Stimulated activated naive CD8-positive, alpha-beta T cell treated with anti-CD3 and anti-CD28 coated beads, Interleukin-15, Interleukin-2, amounts not matched to agents 100 U/mL and 50 U/mL, for 24 hours (primary cell): ENCODE measurements at places on chromosomes 1 and 21.

- DNase-seq: no peak
Measured at GRCh38 chr21:37744551-37744950, 171.7 kb downstream of the KCNJ6 start.

DNA sequence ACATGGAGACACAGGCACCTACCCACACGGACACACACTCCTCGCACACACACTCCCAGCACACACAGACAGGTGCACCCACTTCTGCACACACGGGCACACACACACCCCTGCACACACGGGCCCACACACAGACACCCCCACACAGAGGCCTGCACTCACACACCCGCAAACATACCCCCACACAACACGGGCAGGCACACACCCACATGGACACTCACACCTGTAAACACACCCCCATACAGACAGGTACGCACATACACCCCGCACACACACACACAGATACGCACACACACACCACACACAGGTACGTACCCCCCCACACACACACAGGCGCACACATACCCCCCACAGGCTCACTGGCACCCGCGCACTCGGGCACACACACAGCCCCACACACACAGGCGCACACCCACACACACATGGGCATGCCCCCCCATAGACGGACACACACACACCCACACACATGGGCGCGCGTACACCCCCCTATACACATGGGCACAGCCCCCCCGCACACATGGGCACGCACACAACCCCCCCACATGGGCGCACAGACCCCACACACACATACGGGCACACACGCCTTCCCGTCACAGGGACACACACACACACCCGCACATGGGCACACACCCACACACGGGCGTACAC is 6.1 kb downstream of the ATAD3A start:
- DNase-seq: no peak

GRCh38 chr1:197995408-197996258 is 78.5 kb downstream of the LHX9 start:
- DNase-seq: no peak

DNA sequence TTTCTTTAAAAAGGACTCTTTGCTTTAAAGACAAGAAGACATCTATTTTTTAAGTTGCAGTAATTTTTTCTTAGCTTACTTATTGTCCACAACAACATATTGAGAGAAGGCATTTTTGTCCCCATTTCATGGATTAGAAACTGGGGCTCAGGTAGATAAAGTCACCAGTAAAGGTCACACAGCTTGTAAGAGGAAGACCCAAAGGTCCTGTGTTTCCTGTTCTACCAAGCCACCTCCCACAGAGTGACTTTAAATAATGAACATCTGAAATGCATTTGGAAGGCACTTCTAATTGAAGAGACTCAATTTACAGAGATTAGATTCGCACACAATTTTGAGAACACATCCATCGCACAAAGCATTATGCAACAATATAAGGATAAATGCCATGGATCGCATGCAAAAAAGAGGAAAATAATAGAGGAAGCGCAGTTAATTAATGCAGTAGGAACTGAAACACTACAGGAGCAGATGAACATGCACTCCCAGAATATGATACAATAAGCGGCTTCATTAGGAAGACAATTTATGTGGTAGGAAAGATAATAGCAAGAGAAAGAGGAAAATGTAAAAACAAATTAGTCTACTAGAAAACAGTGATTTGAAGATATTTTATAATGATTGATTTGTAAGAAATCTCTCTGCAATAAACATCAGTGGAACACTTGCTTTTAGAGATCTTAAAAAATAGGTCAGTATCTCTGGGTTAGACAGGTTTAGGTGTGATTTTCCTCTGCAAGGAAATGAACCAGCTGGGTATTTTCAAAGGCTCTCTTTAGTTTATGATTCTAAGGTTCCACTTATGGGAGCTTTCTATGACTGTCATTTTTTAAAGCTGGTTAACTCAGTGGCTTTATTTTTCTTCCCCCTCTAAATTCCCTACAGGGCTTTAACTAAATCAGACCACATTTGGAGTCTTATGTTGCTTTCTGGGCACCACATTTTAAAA is 27.1 kb upstream of the CD2 start:
- no peak for DNase-seq

- no peak for DNase-seq
Measured at GRCh38 chr1:54326543-54327385, 79.4 kb downstream of the SSBP3 start.

DNA sequence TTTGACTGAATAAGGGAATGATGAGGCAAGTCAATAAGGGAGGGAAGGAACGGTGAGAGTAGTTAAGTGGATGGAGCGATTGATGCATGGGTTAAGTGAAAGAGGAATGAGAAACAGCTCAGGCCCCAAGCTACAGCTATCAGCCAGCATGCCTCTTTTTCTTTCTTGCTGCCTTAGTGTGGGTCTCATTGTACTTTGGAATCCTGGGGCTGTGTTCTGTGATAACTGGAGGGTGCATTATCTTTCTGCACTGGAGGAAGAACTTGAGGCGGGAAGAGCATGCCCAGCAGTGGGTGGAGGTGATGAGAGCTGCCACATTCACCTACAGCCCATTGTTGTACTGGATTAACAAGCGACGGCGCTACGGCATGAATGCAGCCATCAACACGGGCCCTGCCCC is 1.0 kb downstream of the TEX38 start:
- DNase-seq: no peak

DNA sequence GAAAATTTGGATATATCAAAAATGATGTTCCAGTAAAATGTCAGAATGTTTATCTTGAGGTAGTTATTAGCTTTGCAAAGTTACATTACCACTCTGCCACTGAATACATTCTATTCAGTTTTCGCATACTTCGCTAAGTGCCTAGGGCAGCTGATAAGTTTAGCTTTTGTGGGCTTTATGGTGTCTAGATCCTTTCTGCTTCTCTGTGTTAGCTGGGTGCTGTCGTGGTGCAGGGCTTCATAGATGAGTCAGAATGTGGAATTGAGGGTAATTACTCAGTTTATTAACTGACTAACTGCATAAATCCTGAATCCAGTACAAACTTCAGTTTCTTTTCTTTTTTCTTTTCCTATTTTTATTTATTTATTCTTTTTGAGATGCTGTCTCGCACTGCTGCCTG is 21.5 kb downstream of the NCAM2 start:
- DNase-seq: no peak

DNA sequence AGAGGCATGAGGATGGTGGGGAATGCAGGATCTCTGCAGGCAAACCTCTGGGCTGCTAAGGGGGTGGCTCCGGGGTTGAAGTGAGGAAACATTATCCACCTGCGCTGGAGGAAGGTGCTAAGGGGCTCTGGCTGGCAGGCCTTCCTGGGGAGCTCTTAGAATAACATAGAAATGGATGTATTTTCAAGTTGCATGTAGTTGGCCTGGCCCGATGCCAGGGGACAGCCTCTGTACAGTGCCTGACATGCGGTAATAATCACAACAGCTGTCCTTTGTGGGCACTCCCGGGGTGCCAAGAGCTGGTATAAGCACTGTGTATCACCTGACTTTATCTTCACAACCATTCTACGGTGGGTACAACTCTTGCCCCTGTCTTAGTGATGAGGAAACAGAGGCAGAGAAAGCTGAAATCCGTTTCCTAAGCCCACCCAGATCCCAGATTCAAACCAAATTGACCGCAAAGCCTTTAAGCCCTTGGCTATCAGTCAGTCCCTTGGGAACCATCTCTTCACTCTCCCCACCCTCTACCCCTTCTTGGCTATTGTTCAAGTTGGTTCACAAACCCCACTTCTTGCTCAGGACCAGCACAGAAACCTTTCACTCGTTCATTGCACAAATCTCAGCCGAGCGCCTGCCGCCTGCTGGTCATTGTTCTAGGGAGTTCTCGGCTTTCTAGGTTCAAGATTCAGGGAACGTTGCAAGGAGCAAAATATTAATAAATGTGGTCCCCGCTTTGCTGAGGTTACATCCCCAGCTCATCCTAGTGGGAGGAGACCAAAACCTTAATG is 30.9 kb downstream of the PADI4 start:
- no peak for DNase-seq

DNA sequence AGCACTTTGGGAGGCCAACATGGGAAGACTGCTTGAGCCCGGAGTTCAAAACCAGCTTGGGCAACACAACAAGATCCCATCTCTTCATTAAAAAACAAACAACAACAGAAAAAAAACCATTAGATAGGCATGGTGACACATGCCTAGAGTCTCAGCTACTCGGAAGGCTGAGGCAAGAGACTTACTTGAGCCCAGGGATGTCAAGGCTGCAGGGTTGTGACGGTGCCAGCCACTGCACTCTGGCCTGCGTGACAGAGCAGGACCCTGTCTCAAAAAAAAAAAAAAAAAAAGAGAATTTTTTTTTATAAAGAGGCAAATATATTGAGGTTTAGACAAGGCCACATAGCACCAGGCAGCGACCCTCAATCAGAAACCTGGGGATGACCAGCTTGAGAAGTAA is 62.7 kb downstream of the HSF2BP start:
- no peak for DNase-seq

DNA sequence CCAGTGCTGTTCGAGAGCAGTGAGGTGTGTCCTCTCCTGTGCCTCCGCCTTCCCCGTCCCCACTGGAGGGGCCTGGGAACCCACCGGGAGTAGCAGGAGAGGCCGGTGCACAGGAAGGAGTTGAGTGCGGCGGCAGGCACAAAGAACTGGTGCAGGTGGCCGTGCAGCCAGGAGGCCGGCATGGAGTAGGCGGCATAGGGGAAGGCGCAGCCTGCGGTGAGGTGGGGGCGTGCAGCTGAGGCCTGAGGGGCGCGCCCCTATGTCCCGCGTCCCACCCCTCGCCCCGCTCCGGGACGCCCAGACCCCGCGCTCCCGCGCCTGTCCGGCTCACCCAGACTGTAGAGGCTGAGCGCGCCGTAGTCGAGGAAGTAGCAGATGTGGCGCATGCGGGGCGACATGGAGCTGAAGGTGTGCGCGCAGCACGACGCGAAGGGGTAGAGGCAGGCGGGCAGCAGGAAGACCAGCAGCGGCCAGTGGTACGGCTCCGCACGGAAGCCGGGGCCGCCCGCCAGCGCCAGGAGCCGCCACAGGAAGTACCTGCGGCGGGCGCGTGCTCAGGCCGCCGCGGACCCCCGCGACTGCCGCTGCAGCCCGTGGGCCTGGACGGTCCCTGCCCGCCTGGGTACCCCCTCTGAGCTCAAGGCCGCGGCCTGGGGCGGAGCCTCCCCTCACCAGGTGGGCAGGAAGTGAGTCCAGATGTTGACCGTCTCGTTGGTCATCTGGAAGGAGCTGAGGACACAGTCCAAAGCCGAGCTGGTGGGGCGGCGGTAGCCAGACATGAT is 2.2 kb downstream of the PAQR6 start:
- peak; percentile 52 for DNase-seq

DNA sequence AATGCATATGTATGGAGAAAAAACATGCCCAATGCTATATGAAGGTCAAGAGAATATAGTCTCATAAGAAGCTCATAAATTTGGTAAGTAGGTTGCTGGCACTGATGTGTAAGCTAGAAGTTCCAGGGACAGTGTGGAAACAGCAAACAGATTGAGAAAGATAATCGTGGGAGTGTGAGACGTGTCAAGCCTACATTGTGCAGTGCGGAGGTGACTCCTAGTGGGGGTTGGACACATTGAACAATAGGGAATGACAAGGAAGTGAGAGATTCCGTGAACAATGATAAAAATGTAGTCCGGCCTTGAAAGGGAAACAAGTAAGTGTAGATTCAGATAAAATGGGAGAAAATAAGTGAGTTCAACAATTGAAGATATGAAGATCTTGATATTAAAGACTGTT is 788.4 kb upstream of the PRMT6 start:
- DNase-seq: no peak

DNA sequence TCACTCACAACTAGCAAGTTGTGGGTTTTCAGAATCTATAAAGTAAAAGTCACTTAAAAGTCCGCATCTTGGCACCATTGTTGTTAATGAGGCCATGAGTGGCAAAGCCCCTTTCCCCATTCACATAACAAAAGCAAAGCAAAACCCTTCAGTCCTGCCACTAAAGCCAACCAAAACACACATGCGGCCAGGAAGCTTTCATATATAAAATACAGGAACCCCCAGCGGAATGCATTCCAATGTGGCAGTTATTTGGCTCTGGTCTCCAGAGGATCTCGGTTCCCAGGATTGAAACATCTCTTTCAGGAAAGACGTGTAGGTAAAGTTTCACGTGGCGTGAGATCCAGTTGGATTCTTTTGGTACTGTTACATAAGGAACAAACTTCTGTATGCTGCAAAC is 2.5 kb upstream of the LBR start:
- no peak for DNase-seq

DNA sequence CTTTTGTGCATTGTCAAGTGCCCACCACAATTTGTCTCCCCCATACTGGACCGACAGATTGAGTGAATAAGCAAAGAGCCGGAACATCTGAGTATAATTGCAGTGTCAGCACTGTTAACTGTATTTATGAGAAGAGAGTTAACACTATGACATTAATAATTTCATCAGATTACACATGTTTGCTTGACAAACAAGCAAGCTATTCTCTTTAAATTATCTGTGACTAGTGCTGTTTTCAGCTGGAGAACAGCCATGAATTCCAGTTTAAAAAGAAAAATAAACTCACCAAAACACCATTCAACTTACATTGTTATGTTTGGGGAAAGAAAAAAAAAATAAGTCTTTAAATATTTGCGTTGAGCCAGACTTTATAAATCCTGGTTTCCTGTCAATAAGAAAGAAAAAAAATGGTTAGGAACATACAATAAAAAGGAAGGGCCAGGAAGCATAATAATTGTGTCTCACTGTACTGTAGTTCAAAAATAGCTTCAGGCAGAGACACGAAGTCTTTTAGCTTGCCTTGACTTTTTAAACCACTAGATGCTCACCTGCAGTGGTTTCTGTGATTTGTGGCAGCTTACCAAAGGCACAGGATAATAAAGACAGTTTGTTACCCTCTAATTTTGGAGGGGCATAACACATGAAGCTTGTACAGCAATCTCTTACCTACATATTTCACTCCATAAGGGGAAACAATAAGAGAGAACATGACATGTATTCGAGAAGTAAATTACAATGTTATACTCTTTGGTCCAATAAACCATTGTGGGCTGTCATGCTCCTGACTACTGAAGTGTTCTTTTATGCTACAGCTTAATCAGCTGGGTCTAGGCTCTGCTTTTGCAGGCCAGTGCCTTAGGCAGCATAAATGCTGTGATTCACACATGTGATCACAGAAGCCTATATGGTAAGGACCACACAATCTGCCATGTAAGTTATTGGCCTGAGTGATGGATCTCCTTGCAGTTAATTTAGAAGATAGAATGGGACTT is 302.0 kb upstream of the ADGRL2 start:
- no peak for DNase-seq

GRCh38 chr1:227317523-227318015 is 723 bp downstream of the CDC42BPA start:
- DNase-seq: peak; percentile 16

DNA sequence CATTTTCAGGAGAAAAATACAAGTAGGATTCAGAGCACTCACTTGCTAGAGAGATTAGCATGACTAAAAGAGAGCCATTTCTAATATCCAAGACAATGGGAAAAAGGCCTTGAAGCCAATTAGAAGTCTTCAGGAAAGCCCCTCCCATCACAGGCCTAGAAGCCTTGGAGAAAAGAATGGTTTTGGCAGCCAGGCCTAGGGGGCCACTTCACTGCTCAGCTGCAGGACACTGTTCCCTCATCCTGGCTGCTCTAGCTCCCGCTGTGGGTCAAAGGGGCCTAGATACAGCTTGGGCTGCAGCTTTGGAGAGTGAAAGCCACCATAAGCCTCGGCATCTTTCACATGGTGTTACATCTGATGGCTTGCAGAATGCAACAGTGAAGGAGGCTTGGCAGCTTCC is 62.8 kb downstream of the RGS4 start:
- no peak for DNase-seq

GRCh38 chr1:184283999-184284398 is 102.8 kb upstream of the C1orf21 start:
- DNase-seq: no peak

GRCh38 chr1:150692720-150693119 is 4.2 kb downstream of the GOLPH3L start:
- no peak for DNase-seq

GRCh38 chr1:93288558-93288957 is 57.1 kb upstream of the DR1 start:
- no peak for DNase-seq
